Kidney epithelial cell (primary cell): ENCODE measurements at places on chromosomes 3 and 15.
A peak's percentile ranks its signal among the peaks of the same experiment; 100 is the strongest.

DNA sequence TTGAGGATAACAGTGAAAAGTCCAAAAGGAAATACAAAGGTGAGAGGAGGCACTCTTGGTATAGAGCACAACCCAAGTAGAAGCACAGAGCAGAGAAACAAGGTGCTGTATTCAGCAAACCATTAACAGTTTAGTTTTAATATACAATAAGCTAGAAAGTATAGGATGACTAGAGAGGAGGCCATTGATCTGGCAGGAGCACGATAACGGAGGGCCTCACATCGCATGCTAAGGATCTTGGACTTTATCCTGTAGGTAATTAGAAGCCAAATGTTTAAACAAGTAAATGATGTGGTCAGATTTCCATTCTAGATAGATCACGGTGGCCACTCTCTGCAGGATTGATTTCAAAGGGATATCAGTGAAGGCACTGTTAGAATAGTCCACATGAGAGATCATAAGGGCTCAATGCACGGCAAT, 935.0 kb downstream of the ROBO1 start:
- DNase-seq = no peak

DNA sequence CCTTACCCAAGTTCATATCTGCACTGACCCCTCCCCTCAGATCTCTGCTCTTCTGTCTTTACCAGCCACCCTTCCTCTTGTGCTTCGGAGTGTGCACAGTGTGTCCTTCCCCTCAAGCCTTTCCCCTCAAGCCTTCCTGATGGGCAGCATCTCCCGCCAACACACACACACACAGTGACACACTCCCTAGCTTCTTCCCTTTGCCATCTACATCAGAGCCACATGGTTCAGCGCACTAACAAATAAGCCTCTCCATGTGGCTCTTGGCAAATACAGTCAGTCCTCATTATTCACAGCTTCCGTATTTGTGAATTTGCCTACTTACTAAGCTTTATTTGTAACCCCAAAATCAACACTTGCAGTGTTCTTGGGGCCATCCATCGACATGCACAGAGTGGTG, 37.5 kb downstream of the SH3BP5 start:
- DNase-seq = no peak

DNA sequence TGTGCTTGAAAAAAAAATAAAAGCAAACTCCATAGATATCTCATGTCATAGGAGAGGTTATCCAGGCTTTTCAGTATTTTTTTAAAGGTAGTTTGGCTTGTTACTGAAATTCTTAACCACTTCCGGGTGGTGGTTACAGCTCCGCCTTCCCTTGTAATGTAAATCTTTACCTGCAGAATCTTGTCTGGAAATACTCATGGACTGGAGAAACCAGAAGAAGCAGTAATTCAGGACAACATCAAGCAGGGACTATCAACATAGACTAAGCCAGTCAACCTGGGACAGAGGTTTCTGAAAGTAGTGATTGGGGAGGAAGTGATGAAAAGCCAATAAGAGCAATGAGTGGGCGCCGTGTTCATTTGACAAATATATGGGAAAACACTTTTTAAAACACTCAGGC, 78.9 kb upstream of the SKOR1 start:
- no peak for DNase-seq

- DNase-seq = no peak
These were observed 13.4 kb downstream of the ANP32A start for GRCh38 chr15:68807249-68807648.

DNA sequence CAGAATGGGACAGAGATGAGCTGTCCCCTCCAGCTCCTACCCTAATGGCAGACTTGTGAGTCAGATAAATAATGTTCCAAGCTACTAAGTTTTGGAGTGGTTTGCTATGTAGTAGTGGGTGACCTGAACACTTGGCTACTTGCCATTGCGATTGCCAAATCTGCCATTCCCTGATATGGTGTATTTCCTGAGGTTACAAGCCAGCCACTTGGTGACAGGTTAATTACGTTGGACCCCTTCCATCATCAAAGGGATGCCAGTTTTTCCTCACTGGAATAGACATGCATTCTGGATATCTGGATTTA, 33.6 kb downstream of the MORF4L1 start:
- DNase-seq = peak; percentile 65

DNA sequence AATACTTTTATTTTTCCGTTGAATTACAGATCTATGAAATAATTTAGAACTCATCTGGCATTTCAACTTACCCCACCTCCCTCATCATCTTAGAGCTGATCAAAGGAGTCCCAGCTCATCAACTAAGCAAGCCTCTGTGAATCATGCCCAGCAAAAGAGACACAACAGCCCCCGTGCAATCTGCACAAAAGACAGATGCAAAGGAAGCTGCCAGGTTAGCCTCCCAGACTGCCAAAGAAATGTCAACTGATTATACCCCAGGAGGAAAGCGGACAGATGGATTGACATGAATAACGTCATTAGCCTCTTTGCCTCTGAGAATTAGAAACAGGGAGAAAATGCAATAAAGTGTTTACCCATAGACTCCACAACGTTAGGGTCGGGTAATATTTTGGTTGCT, 75.0 kb downstream of the GABRB3 start:
- DNase-seq = no peak

GRCh38 chr15:89111961-89112340, 23.7 kb downstream of the ABHD2 start:
- DNase-seq = no peak
